ENCODE measurements at places on chromosomes 5 and 9.

DNA sequence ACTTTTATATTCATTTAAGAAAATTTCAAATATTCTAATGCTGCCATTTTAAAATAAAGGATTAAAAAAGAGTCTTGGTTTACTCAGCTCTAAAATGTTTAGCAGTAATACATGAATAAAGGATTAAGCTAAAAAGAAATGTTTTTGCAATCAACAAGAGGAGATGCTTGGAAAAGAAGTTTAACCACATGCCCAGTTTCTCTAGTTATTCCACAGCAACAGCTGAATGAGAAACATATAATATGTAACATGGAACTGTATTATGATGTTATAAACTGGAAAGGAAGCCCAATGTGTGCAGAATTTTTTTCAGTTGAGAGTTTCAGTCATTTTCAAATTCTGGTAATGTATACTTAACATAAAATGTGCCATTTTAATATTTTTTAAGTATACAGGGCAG, 76.5 kb upstream of the ALDH1A1 start:
- DNase-seq: no peak

DNA sequence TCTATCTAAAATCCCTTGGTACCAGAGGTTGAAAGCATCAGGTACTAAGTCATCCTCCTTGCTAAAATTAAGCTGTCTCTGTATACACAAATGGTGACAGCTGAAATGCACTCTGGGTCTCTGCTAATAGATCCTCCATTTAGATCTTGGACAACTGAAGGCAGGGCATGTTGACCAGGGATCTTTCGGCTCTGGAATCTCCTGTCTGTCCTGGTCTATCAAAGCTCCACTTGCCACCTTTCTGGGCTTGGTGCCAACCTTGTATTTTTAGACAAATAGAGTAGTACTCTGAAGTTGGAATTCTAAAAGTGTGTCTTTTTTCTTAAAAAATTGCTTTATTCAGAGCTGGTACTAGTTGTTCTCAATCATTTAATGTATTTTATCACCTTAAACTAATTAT, 135.2 kb upstream of the HMHB1 start:
- DNase-seq: no peak

DNA sequence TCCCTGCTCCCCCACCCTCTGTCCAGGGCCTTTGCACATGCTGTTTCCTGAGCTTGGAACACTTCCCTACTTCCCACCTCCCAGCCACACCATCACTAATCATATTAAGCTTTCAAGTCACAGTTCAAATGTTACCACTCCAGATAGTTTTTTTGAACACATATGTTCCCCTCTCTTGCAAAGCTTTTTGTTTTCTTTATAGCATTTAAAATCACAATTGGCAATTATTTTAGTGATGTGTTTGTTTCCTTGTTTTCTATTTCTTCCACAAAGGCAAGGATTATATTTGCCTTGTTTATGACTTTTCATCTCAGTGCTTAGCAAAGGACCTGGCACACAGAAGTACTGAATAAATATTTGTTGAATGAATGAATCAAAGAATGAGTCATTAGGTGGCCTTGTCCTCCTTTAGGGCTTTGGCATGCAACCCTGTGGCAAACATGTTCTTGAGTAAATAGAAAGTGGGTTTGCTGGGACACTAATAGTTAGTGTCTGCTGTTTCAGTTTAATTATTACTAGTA, 386.8 kb downstream of the FGF10 start:
- no peak for DNase-seq

GRCh38 chr9:15357050-15357653, 50.1 kb upstream of the TTC39B start:
- peak; percentile 0 for DNase-seq

GRCh38 chr5:158170534-158170933, 311.6 kb upstream of the CLINT1 start:
- DNase-seq: no peak

DNA sequence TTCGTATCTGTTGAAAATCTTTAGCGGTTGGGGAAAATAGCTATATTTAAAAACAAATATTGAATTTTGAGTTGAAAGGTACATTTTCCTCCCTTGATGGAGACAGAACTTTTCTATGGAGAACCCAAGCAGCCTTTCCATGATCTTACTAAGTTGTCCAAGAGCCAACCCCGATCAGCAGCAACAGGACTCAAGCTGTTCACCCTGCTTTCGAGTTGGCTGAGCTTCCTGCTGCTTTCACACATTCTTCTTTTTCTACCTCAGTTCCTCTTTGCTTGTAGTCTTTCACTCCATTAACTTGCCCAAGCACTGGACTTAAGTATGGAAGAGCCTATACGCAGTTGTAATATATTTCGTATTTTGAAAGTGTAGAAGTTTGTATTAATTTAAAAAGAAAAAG, 59.4 kb downstream of the IL6ST start:
- no peak for DNase-seq

- DNase-seq: no peak
Observed at GRCh38 chr9:33102551-33103210, 26.2 kb upstream of the SMU1 start.
